A549 treated with Mapracorat at 1 μM for 4 hours (cell line): ENCODE measurements at places on chromosomes 11 and 22. TPM values are rescaled to one million over a fixed set of nuclear protein-coding genes. Genes with fewer than 3 reads are reported as not detected.

Gene PDHX
- total RNA-seq = 27.1 to 32.2 TPM (median 29.1 TPM) in 5 replicates

Gene TSGA10IP
- not detected in 5 replicates for total RNA-seq

Gene SLC22A12
- not detected in 5 replicates for total RNA-seq

Gene CD3G
- not detected in 5 replicates for total RNA-seq

Gene OPCML
- total RNA-seq = not detected in 5 replicates

Gene CD248
- not detected in 5 replicates for total RNA-seq

Gene PHF21B
- total RNA-seq = 0.61 to 1.1 TPM (median 0.98 TPM) in 5 replicates

Gene RAG1
- 0.08 to 0.56 TPM (median 0.24 TPM) in 5 replicates for total RNA-seq

Gene PAMR1
- 0.25 TPM in 1 of 5 replicates, not detected in the others for total RNA-seq

Gene XKR3
- total RNA-seq = not detected in 5 replicates

Gene CHEK1
- 27.5 to 34.0 TPM (median 31.4 TPM) in 5 replicates for total RNA-seq

Gene CTSW
- total RNA-seq = 0.11 TPM in 1 of 5 replicates, not detected in the others

Gene BATF2
- total RNA-seq = 0.71 to 1.1 TPM (median 0.85 TPM) in 5 replicates

Gene SLC22A8
- total RNA-seq = not detected in 5 replicates

Gene TRIM49
- total RNA-seq = 0.09 to 0.14 TPM in 2 of 5 replicates, not detected in the others

Gene CDC45
- total RNA-seq = 24.1 to 27.6 TPM (median 24.7 TPM) in 5 replicates

Gene MYBPC3
- total RNA-seq = 0.07 to 0.12 TPM (median 0.08 TPM) in 4 of 5 replicates, not detected in the other

Gene OR52E8
- total RNA-seq = not detected in 5 replicates

Gene NCF4
- 0.12 TPM in 1 of 5 replicates, not detected in the others for total RNA-seq

Gene CHRNA10
- total RNA-seq = 0.76 to 1.5 TPM (median 1.1 TPM) in 5 replicates

Gene SWAP70
- 26.0 to 31.2 TPM (median 30.6 TPM) in 5 replicates for total RNA-seq

Gene TMEM45B
- total RNA-seq = 0.07 to 0.22 TPM (median 0.11 TPM) in 3 of 5 replicates, not detected in the others

Gene NAALAD2
- not detected in 5 replicates for total RNA-seq

Gene OR10D3
- total RNA-seq = not detected in 5 replicates

Gene ZC3H7B
- 17.5 to 23.6 TPM (median 23.2 TPM) in 5 replicates for total RNA-seq

Gene VWCE
- 0.56 to 1.0 TPM (median 0.69 TPM) in 5 replicates for total RNA-seq
